Hematopoietic multipotent progenitor cell treated with erythropoietin and hydrocortisone succinate and interleukin-3 and kit ligand, for 6 days (in vitro differentiated cells): ENCODE measurements at places on chromosomes 7 and 10.

DNA sequence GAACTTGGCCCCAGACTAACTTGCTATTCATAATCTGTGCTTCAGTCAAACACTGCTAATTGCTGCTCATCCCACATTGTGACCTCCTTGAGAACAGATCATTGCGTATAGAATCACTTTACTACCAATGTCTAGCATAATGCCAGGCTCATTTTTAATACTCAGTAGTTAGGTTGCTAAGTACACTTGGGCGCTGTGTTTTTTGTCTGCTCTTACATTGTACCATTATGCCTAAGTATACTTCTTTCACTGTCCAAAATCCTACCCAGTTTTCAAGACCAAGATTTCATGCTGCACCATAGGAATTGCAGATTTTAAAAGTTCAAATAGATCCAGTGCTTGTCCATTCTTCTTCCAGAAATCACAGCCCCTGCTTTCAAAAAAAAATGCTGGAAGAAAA, 32.8 kb upstream of the TMEM106B start:
- DNase-seq: no peak

DNA sequence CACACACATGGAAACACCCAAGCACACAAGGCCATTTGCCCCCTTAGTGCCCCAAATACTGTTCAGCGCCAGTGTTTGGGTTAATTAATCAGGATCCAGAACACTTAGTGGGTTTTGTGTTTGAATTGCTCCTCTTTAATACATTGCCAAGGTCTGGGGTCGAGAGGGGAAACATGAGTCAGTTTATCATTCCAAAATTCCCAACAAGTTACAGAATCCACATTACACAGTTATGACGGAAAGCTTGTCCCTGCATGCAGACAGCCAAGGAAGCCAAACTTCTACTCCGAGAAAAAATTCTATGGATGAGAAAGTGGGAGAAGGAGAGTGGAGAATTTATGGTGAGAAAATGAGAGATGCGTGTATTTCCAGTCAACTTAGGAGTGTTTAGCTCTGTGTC, 189.0 kb downstream of the NPSR1 start:
- DNase-seq: no peak

- no peak for DNase-seq
These were observed 81.0 kb downstream of the MYL10 start for GRCh38 chr7:101547916-101548661.

GRCh38 chr7:5525271-5526099, 101.9 kb upstream of the TNRC18 start:
- peak; percentile 56 for DNase-seq

DNA sequence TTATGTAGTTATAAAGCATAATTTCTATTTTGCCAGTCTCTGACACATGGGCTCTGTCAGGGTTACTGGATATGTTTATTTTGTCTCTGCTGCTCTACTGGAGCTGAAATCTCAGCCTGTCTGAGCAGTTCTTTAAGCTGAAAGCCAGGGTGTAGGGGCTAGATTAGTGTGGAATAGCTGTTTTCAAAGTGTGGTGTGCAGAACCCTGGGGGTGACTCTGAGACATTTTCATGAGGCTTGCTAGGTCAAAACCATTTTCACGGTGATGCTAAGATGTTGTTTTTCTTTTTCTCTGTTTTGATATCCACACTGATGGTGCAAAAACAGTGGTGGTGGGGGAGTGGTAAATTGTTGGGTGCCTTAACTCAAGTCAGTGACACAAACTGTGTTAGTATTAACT, 45.5 kb downstream of the CREM start:
- DNase-seq: no peak

DNA sequence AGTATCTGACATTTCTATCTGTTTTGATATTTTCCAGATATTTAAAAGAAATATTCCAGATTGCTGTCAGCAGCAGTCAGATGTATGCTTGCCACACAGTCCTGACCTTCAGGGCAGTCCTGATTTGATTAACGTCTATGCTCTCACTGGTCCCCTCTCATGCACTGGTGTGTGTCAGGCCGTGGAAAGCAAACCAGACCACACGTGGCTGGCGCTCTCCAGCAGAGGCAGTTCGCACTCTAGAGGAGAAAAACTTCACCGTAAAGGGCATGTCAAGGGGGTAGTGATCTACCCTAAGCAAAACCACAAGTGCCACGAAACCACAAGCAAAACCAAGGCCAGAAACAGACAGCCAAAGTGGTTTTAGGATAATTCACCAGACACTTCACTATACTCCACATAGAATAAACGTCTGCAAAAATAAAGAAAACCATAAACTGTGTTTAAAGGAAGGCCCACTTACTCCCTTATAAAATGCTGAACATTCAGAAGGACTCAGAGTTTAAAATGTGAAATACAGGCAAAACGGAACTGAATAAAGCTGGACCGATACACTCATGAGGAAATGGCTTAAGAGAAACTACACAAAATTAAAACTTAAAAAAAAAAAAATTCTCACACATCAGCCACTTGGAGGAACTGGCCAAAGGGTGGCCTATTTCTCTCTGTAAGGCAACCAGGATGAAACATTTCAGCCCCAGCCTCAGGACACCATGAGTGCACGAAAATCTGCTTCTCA, 26.4 kb downstream of the PARP12 start:
- peak; percentile 50 for DNase-seq

DNA sequence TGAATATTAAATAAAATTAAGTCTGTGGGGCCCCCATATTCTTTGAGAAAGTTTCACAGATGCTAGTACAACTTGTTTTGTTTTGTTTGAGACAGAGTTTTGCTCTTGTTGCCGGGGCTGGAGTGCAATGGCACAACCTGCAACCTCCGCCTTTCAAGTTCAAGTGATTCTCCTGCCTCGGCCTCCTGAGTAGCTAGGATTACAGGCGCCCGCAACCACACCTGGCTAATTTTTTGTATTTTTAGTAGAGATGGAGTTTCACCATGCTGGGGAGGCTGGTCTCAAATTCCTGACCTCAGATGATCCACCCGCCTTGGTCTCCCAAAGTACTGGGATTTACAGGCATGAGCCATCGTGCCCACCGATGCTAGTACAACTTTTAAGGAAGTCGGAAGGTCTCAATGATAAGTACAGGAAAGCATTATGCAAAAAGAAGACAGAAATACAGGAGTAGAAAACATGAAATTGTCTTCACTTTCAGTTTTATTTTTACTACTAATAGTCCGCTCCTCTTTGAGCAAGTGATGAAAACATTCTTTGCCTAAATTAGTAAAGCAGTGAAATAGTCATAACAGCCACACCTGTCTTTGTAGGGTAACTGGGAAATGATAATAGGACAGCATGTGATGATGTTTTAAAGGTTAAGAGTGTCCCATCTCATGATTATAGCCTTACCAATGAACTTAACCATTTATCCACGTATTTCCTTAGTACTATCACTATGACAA, 147.5 kb downstream of the SEMA3D start:
- no peak for DNase-seq

GRCh38 chr10:106515206-106515790, 649.2 kb downstream of the SORCS1 start:
- DNase-seq: no peak

- no peak for DNase-seq
These were observed 307.6 kb downstream of the SKIDA1 start for GRCh38 chr10:21217748-21218367.

GRCh38 chr7:158248816-158249215, 338.8 kb downstream of the PTPRN2 start:
- DNase-seq: no peak

DNA sequence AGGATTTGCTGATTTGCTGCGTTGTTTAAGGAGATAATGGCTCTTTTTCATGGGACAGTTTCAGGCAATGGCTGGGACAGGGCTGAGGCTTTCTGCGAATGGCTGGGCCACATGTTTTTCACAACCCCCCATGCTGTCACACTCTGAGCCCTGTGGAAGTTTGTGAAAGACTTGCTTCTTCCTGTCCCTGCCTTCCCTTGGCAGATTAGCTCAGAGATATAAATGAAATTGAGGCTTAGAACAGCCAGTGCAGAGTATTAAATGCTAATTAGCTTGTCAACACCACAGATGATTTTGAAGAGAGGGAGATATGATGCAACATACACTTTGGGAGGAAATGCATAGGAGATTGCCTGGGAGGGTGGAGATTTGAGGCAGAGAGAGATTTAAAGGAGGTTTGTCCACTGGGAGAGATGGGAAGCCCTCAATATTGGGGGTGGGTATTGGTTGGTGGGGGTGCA, 232.0 kb downstream of the SH2D4B start:
- no peak for DNase-seq

- DNase-seq: no peak
These were observed 16.8 kb downstream of the ATP6V1F start for GRCh38 chr7:128879461-128879938.

GRCh38 chr10:3758491-3758970, 26.5 kb downstream of the KLF6 start:
- no peak for DNase-seq

DNA sequence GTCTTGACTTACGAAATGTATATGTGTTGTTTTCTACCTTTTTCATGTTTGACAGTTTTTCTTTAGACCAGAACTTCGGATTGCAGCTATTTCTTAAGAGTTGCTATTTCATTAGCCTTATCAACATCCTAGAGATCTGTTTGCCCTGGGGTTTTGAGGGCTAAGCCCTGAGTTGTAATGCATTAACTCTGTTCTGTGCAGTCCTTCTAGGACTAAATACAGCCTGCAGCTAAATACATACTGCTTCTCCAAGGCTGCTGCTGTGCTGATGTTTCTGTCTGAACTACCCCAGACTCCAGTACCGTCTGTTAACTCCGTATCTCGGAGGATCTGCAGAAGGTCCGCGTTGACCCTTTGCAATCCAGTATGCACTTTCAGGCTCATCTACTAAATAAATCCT, 26.5 kb downstream of the KIAA1217 start:
- no peak for DNase-seq

DNA sequence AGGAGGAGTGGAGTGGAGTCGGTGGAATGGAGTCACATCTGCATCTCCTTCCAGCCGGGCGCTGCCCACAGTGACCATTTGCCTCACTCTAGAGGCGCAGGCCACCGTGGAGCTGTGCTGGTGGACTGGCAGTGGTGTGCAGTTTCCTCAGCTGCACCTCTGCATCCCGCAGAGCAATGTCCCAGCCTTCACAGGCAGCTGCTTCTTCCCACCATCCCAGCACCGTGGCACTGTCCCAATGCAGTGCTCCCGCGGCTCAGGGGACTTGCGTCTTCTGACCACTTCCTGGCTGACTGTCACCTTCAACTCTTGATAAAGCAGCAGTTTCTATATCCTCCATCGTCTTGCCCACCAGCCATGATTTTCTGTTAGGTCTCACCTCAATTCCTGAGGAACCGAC, 90.3 kb upstream of the SFMBT2 start:
- no peak for DNase-seq

GRCh38 chr10:78600121-78600665, 468.6 kb upstream of the ZMIZ1 start:
- DNase-seq: no peak

DNA sequence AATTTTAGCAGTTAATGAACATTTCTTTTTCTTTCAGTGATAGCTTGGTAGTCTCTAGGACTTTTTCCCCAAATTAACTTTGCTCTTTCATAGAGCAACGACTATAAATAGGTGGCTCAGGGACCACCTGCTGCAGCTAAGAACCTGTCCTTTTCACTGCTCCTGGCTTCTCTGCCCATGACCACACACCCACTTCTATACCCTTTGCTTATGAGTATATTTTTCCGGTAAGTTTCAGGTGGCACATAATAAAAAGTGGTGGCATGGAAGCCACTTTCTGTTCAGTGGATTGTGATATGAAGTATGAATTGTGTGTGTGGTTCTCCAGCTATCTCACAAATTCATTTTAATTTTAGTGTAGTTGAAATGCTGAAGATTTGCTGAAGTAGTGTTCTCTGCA, 1.2 kb downstream of the ING3 start:
- DNase-seq: no peak

DNA sequence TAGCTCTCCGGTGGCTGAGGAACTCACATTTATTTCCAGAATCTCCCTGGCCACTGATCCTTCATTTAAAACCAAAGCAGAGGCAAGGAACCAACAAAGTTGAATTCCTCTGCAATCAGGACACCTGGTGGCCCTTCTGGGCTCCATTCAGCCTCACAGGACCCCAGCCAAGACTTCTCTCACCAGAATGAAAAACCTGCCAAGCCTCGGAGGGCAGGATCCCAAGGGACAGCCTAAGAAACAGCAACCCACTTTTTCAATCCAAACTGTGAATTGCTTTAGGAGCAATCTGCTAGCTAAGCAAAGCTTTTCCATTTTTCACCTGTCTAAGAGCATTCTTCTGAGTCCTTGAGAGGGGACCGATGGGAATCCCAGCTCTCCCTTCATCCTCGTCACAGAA, 34.6 kb downstream of the OAT start:
- DNase-seq: no peak

GRCh38 chr7:22860784-22861482, 38.3 kb upstream of the TOMM7 start:
- peak; percentile 81 for DNase-seq

DNA sequence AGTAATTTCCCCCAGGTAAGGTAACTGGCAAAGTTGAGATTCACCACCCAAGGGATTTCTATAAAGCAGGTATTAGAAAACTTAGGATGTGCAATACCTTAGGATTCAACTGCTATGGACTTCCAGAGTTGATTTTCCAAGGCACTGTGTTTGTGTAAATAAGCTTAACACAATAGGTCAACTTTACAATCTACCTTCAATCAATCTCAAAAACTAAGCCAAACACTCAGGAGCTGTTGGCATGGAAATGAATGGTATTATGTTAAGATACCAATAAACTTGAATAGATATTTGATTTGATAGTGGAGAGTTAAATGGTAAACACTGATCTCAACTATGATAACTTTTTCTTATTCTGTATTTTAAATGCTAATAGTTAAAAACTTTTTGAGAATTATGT, 762 bp upstream of the SEMA3E start:
- no peak for DNase-seq

GRCh38 chr7:42351316-42351935, 114.4 kb upstream of the GLI3 start:
- no peak for DNase-seq

DNA sequence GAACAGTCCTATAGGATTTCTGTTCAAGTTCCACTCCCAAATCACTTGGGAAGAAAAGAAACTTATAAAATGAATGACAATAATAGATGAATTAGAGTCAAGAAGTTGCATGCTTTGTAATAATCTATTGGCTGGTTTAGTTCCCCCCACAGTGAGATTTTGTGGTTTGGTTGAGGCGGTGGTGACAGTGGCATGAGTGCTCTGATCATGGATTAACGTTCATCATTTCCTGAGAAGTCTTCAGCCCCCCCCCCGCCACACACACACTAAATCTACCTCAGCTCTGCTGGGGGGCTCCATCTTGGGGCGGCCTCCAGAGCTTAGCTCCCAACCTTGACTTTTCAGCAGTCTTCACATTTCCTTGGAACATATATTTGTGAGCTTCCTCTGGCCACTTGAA, 121.7 kb downstream of the ABCA13 start:
- no peak for DNase-seq

GRCh38 chr10:103452506-103453230, 498 bp upstream of the CALHM2 start:
- no peak for DNase-seq
